ENCODE measurements at places on chromosomes 1 and 21. TPM values are rescaled to one million over a fixed set of nuclear protein-coding genes. Genes with fewer than 3 reads are reported as not detected.

RPE65 gene
- total RNA-seq: not detected

CPLANE2 gene
- 8.9 TPM for total RNA-seq

DNA sequence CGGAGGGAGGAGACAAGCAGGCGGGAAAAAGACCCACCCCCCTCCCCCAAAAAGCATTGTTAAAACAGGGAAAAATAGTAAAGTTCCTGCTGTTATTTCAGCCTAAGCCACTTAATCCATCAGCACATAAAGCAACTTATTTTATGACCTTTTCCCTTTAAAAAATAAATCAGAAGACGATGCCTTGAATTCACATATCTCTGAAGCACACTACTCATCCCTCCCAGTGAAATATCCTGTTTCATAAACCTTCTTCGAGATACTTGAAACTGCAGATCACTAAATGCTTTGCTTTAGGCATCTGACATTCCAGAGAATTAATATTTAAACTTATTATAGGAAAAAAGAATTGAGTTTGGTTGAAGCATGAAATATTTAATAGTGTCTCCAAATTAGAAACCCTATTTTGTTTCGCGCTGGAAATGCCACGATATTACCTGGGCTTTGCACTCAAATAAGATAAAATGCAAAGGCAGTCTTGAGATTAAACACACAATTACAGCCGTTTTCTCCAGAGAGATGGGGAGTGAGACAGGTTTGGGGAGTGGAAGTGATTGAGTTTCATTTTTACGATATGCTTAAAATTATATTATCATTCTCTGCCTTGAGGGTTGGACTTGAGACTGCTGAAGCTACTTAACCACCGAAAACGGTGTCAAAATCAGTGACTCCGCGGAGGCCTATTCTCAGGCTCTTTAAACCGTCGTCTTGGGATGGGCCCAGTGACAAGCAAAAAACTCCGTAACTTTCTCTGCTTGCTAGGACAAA, 9.3 kb downstream of the GLIS1 start:
- DNase-seq: no peak

DNA sequence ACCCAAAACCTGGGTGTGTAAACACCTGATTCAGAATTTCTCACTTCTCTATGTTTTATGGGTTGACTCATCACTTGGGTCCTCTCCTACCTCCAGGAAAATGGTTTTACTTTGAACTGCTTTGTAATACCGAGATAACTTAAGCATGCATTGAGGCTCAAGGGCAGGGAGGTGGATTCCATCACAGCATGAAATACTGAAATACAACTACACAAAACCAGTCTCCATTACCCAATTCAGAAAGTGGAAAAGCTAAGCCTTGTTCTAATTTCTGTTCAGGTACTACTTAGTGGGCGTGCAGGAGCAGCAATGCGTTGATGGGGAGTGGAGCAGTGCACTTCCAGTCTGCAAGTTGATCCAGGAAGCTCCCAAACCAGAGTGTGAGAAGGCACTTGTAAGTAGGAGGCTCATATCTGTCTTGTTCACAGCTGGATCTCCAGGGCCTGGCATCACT, 6.1 kb upstream of the C4BPA start:
- DNase-seq: no peak

DNA sequence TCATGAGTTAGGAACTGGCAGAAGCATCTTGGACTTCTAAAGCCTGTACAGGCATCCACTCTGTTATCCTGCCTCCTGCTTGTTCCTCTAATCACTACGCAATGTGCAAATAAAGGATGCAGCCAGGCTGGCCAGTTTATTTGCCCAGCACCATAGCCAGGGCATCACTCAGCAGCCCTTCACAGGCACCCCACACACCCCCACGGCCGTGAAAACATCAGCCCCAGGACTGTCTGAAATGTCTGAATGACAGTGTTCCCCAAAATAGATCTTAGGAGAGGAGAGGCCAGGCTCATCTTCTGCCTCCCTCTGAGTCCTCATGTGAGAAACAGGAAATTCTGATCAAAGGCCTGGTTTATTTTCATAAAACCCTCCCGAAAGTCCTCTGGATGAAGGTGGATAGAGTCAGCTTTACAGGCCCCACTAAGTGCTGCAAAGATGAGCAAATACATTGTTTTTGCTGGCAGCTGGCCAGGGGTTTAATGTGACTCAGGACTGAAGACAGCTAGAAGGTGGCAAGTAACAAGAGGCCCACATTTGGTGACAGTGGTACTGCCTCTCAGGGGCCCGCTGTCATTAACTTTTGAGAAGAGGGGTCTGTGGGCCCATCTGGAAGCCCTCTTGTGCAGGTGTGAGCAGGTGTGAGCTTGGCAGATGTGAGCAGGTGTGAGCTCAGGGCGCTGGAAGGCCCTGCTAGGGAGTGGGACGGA, 32.9 kb downstream of the GRHL3 start:
- no peak for DNase-seq

All from left lung (tissue), 14 donors.